Endothelial cell of umbilical vein (primary cell): ENCODE measurements at places on chromosomes 3 and 15.

DNA sequence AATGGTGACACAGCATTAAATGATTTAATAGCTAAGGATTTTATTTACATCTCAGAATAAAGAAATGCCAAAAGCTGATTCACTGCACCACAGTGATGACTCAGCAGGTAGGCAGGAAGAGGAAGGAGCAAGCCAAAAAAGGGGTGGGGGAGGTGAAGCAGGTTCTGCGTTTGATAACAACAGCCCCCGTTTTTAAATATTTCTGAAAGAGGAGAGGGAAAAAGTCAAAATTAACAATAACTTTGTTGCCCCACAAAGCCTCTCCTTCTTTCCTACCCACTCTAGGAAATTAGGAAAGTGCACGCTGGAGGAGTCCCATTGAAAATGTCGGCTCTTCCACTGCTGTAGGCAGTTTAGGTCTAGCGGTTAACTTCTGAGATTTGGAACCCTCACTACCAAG lies 9.9 kb upstream of the CCDC54 start:
- no peak for DNase-seq

- DNase-seq: no peak
Observed at GRCh38 chr3:177881351-177881750, 654.9 kb upstream of the KCNMB2 start.

GRCh38 chr3:184739594-184740505 lies 28.0 kb upstream of the MAGEF1 start:
- DNase-seq: no peak

GRCh38 chr3:39146611-39147591 lies 6.5 kb downstream of the CSRNP1 start:
- DNase-seq: peak; percentile 95

DNA sequence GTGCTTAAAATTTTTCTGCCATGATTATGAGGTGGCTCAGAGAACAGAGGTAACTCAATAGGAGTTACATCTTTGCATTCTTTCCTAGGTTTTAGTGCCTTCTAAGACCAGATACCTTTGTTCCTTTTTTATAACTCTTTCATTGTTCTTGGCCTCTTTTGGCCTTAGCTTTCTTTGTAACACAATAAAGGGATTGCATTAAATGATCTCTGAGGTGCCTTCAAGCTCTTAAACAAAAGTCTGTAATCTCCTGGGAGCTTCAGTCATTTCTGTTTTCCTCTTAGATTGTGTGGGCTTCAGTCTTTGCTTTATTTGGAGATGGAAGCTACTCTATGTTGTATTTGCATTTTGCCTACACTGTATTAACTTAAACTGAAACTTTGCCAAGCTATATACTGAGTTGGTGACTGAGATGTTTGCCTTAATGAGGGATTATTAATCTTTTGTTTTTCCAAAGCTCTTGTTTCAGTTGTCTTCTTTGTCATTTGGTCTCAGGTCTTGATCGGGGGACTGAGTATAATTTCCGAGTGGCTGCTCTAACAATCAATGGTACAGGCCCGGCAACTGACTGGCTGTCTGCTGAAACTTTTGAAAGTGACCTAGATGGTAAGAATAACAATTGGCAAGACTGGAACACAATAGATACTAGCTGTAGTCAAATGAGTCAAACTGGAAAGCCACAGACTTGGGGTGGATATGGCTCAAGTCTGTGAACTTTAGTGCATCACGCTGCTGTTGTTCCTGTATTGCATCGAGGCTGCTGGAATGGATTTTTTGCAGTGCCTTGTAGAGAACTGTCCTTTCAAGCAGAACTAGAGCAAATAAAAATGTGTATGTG lies 110.3 kb downstream of the HCN4 start:
- DNase-seq: no peak

DNA sequence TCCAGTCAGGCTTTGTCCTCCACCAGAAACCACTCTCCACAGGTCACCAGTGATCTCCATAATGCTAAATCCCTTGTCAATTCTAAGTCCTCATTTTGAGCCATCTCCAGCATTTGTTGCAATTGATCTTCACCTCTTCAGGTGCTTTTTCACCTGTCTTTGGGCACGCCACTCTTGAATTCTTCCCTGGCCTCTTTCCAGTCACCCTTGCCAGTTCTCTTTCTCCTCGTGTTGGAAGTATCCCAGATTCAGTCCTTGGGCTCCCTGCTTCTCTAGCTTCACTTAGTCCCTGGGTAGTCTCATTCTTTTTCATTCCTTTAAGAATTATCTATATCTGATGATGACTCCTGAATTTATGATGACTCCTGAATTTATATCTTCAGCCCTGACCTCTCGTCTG lies 37.5 kb downstream of the MAPK6 start:
- DNase-seq: no peak

DNA sequence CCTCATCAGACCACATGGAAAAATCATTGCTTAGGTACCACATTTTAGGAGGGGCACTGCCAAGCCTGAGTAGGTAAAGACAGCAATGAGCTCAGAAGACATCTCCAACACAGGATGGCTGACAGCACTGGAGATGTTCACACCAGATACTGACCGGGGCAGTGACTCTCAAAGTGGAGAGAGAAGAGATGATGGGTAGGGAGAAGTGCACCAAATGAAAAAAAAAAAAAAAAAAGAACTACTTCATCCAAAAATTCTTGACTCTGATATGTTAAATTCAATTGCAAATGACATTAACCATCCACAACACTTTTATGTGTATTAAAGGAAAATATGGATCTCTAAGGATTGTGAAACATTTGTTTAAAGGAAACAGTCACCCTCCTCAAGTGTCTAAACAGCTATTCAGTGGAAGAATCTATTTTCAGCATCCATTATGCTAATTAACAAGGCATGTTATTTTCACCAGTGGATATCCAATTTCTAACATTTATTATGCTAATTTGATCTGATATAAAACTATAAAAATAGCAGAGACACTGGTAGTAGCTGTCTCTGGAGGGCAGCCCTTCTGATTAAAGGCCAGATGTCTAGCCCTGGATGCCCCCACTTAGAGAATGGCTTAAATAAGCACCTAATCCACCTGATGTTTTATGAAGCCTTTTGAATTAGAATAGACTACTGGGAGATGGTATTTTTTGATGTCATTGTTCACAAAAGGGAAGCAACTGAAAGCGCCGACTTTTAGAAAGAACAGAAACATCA lies 48.2 kb upstream of the VGLL4 start:
- DNase-seq: no peak

DNA sequence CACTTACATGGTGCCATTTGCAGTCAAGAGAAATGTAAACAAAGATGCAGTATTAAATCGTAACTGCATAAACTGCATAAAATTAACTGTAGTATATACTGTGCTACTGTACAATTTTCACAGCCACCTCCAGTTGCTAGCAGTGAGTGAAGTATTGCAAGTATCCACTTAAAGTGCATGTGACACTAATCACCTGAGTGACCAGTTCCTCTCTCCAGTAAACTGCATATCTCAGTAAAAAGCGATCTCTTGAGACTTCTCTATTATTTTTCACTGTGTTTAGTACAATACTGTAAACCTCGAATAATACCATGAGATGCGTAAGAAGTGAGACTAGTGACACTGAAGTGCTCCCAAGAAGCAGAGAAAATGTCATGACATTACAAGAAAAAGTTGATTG lies 111.7 kb upstream of the PLXND1 start:
- no peak for DNase-seq

DNA sequence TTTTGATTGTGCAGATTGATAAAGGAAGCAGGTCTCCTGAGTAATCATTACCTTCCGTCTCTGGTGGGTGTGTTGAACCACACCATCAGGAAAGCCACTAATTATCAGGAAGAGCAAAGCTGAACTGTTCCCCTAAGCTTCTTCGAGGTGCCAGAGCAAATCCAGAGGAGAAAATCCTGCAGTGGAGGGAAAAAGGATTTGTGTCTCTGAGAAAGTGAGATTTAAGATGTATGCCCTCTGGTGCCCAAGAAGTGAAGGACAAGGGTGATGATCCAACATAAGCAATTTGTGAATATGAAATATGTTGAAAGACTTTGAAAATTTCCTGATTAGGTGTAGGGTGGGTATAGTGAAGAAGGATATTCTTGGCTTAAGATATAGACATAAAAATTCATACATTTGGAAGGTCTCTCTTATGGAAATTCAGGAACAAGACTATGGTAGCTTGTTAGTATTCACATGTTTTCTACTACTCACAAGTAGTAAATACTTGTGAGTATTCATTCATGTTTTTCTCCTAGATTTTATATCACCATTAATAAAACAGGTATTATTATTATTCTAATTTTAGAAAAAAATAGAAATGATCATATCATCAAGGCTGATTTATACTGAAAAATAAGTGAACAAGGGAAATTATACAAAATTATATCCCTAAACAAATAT lies 34.8 kb downstream of the COMMD2 start:
- DNase-seq: peak; percentile 87

DNA sequence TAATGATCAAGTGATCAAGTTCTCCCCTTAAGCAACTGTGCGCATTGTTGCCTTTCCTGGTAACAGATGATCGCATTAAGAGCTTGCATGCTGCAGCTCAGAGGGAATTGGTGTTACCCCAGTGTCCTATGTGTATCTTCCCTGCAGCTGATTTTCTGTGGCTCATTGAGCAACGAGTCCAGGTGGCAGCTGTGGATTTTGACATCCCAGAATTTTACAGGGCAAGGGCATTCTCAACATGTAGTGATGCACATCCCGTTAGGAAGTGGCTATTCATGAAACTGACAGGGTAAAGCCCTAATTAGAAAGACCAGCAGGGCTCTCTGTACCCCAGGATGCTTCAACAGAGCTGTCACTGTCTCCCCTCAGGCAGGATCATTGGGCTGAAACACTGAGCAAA lies 232.8 kb downstream of the AGBL1 start:
- no peak for DNase-seq

GRCh38 chr15:95458721-95459120 lies 871.8 kb upstream of the NR2F2 start:
- DNase-seq: peak; percentile 52

DNA sequence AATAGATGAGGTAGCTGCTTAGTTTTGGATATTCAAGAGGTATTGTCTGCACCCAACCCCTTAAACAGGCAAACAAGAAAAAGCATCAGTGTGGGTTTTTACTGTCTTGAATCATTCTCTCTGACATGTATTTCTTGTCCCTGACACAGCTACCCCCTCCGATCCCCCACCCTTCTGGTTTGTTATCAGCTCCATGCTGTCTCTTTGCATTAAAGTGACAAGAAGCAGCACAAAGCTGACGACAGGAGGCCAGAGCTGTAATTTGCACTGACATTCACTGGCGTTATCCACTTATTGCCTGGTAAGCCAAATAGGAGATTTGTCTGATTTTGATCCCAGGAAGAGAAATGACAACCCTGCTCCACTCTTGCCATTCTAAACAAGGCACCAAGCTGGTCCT lies 83.3 kb upstream of the SNRK start:
- DNase-seq: no peak

DNA sequence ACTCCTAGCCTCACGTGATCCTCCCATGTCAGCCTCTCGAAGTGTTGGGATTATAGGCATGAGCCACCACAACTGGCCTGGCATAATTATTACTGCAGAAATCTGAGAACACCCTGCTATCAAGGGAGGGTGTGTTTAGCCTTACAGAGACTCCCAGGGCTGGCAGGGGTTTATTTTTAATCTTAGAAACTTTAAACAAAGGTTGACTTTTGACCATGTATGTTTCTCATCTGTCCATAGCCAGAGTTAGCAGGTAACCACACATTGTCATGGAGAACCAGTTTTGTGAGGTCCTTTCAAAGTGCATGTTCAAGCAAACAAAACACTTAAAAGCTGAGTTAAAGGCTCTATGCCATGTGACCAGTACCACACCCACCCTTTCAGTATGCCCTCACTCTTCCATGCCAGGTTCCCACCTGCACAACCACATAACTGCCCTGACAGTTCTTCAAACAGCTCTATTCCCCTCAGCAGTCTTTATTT lies 11.1 kb downstream of the SIAH2 start:
- DNase-seq: no peak

DNA sequence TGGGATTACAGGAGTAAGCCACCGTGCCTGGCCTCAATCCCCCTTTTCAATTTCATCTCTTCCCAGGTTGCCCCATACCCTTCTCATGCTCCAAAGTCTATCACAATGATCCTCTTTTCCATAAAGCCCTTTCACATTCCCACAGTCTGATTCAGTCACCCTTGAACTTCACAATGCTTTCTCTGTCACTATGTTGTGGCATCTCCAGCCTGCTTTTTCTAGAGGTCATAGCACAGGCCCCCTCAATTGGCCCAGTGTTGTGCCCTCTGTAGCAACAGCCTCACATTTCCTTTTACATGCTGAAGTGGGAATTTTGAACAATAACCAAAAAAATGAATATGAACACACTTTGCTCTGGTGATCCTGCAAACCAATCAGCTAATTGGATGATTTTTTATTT lies 21.5 kb downstream of the DRD3 start:
- DNase-seq: no peak

DNA sequence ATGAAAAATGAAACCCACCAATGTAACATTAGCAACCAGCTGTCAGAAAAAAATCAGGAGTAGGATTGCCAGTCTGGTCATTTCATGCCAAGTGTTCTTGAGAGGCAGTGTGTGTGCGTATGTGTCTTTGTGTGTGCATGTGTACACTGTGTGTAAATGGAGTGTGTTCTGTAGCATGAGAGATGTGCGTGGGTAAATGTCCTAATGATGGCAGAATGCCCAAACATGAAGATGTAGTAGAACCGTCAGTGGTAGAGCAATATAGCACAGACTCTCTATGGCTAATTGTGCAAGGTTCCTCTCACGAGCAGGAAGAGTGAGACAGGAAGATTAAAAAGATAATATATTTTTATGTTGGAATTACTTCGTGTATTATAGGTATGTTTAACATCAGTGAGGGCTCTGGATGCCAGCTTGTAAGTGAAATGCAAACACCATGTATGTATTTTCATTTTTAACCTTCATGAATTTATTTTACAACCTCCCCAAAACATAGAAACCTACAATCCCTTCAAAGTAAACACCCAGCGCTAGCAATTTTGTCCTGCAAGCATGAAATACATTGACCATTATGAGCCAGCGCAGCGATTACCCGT lies 1038.7 kb downstream of the IGSF11 start:
- DNase-seq: no peak

DNA sequence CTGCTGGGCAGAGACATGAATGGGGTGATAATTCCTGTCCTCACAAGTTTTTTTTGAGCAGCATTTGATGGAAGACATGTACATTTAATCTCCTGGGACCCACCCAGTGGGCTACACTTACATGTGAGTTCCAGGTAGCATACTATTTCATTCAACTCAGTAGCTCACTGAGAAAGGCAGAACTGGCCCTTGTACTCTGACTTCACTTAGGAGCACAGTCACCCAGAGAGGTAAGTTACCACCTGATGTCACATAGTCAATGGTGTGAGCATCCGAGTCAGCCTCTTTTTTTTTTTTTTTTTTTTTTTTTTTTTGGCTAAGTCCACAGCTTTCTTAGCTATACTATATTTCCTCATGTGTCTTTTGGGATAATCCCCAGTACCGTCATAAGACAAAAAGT lies 32.7 kb upstream of the MCTP2 start:
- DNase-seq: no peak

DNA sequence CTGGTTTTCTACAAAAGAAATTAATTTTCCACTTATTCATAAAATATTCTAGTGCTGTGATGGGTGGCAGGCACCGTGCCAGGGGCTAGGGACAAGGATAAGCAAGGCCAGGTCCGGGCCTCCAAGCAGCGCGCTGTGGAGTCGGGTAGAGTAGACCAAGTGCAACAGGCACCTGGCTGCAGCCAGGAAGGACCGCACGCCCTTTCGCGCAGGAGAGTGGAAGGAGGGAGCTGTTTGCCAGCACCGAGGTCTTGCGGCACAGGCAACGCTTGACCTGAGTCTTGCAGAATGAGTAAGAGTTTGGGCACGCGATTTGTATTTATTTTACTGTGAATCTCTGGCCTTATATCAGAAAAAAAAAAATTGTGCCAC lies at the start of gene CASR:
TSS of gene CASR (plus strand) at position 148 of the 372 bp plus-strand sequence. CDS start 70,522 bp downstream, outside the sequence.
- DNase-seq: no peak
